Naive thymus-derived CD8-positive, alpha-beta T cell (primary cell): ENCODE measurements at places on chromosomes 5 and 9. TPM values are rescaled to one million over a fixed set of nuclear protein-coding genes. Genes with fewer than 3 reads are reported as not detected.

CLK4 gene
- total RNA-seq = 105 TPM

SPOCK1 gene
- total RNA-seq = not detected

IGFBPL1 gene
- not detected for total RNA-seq

PRDM9 gene
- total RNA-seq = not detected
